ENCODE measurements at places on chromosomes 2 and 18. TPM values are rescaled to one million over a fixed set of nuclear protein-coding genes. Genes with fewer than 3 reads are reported as not detected.
A peak's percentile ranks its signal among the peaks of the same experiment; 100 is the strongest.

The CYB5A gene
- total RNA-seq, result 55.0 TPM

DNA sequence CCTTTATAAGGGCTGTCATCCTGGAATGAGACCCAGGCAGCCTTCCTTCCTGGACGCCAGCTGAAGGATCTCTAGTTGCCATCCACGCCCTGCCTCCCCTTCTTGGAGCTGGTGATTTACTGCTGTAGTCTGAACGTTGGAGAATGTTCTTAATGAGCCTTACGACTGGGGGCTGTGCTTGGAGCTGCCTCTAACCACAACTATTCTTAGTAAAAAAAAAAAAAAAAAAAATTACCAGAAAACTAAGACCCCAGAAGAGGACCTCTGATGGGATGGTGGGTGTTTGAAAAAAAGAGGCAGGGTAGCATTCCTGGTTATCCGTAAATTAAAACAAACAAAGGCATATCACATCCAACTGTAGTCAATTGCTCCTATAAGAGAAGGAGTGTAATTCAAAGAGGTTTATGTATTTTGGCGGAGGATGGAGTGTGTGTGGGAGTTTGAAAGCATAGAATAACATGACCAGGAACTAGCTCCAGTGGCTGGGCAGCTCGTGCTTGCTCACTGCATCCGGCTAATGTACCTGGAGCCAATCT is 105.4 kb downstream of the QPCT start:
- no peak for DNase-seq

DNA sequence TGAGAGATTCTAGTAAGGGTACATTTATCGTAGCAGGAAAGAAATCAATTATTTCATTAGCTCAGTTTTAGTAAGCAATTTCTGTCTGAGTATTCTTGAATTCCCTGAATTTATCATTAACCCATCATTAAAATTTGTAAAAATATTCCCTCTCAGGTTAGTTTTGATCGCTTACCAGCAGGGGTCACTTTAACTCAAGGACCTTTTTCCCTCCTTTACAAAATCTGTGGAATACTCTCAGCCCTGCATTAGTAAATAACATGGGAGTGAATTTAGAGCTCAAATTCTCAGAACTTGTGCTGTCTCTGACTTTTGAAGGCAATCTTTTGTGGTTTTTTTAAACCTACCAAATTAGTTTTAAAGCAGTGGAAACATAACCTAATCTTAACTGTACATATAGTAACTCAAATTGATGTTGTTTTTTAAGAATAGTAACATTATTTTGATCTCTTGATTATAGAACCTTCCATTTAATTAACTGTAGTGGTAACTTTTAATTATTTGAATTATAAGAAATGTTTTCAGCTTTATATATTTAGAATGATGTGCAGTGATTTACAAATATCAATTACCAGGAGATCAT is 97.2 kb downstream of the AGPS start:
- DNase-seq, result peak; percentile 65

The FTCDNL1 gene
- total RNA-seq, result 0.13 TPM

GRCh38 chr2:46431481-46432235 is 47.7 kb upstream of the TMEM247 start:
- DNase-seq, result peak; percentile 68

DNA sequence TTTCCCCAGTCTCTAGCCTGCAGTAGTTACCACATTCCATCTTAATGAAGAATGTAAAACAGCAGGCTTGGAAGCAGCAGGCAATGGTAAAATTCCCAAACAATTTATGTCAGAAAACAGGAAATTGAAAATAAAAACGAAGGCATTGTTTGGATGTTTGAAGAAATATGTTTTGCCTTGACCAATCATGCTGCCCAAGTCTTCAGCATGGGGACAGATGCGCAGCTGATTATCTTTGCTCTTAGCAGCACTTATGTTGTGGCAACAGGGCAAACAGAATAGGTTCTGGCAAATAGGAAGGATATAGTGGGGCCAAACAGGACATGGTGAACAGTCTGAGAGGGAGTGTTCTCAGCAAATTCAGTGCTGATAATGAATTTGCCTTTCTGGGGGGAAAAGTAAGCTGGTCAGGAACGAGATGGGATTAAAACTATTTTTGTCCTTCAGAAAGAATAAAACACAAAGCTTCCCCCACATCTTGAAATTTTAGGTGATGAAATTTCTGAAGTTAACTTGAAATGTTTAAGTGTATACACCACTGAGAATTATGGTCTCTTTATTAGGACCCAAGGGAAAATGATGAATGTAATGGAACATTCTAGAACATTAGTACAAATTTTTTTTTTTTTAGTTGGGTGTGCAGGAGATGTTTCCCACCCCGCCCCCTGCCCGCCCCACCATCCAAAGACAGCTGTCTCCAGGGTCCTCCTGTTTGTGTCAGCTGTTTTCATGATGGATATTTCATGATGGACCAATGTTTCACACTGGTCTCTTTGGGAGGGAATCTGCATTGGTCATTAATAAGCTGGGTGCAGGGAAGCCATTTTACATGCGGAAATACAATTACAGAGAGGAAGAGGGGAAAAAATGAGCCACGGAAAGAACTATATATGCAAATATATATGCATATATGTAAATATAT is 239.5 kb upstream of the REV1 start:
- peak; percentile 55 for DNase-seq

DNA sequence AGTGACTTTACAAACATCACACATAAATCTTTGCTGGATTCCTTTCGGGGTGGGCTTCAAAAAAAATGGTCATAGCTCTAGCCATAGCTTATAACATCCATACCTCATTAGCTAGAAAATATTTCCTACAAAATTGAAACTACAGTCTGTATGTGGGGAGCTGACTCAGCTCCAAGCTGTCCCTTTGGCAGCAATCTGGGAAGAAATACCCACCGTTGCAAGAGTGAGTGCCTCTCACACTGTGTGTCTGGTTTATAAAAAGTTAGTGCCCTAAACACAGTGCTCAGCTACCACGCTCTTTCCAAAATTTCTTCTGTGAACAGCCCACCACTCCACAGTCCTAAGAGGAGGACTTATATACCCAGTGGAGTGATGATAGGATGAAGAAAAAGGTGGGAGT is 170.1 kb downstream of the RBM43 start:
- DNase-seq, result peak; percentile 40

GRCh38 chr2:120686511-120687168 is 49.0 kb upstream of the GLI2 start:
- no peak for DNase-seq

The SPP2 gene
- total RNA-seq, result not detected

DNA sequence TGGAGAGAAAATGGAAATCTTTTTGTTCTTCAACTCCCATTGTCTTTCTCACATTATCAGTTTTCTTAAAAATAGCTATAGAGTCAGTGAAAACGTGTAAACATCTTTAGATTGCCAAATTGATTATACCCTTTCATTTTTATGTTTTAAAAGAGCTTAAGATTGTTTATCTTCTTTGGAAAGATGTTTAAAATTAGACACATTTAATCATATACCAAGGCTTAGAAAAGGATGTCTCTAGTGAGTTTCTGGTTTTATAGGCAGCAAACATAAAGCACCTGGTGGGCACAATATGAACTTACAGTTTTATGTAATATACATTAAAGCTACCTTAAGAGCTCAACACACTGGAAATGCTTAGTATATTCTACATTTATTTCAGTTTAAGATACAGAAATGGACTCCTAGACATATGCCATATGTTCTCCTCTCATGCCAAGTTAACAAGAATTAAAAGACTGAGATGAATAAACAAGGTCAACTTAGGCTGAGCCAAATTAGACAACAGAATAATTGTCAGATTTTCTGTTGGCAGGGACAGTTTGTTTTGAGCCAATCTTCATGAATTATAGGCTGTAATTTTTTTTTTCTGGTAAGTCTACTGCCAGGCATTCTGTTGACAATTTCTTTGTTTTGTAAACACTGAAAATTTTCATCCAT is 112.7 kb downstream of the OTX1 start:
- DNase-seq, result no peak

GRCh38 chr2:75565472-75566462 is 5.0 kb upstream of the EVA1A start:
- peak; percentile 85 for DNase-seq

The GKN2 gene
- not detected for total RNA-seq

DNA sequence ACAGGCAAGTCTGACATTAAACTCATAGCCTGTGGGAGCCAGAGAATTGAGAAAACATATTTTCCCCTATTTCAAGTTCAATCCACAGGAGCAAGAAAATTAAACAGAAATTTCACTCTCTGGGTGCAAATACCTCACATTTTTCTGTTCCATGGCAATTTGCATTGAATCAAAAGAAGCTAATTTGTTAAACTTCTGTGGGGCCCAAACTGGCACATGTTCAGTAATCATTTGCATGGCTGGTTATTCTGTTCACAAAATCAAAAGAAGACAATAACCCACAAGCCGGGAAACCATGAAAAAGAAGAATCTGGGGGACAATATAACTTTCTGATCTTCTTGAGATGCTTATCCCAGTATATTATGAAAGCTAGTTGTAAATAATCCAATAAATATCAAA is 363.1 kb downstream of the LRP1B start:
- DNase-seq, result no peak

GRCh38 chr2:126999106-126999756 is 100.5 kb downstream of the TEX51 start:
- DNase-seq, result no peak

DNA sequence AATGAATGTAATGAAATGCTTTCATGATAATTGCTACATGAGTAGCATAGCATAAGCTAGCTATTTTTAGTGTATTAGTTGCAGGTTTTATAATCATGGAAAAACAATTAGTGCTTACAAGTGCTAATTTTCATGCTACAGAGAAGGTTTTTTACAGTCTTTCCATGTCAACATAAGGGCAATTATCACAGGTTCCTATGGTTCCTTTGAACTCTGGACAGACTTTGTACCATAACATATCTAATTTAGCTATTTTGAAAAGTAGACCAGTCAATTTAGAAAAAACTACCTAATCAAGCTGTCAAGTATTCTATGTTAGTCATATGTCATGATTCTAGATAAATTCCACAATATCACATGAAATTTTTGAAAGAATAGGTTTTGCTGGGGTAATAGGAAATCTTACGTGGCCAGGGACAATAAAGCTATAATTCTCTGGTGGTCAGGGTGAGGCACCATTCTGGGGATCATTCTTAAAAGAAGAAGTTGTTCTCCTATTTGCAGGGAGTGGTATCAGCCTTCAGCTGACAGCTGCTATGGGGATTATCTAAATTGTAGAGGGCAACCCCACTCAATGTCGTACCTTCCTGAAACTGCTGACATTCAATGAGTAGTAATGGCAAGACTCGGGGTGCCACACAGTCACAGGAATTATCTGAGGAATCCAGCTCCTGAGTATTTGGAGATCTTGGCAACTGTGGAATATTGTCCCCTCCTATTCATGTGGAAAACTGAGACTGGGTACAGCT is 724.0 kb upstream of the LINC00305 start:
- no peak for DNase-seq

The HOXD3 gene
- total RNA-seq, result 5.2 TPM

Measured in GM23248 (cell line).